ENCODE measurements at places on chromosomes 7 and 10.

DNA sequence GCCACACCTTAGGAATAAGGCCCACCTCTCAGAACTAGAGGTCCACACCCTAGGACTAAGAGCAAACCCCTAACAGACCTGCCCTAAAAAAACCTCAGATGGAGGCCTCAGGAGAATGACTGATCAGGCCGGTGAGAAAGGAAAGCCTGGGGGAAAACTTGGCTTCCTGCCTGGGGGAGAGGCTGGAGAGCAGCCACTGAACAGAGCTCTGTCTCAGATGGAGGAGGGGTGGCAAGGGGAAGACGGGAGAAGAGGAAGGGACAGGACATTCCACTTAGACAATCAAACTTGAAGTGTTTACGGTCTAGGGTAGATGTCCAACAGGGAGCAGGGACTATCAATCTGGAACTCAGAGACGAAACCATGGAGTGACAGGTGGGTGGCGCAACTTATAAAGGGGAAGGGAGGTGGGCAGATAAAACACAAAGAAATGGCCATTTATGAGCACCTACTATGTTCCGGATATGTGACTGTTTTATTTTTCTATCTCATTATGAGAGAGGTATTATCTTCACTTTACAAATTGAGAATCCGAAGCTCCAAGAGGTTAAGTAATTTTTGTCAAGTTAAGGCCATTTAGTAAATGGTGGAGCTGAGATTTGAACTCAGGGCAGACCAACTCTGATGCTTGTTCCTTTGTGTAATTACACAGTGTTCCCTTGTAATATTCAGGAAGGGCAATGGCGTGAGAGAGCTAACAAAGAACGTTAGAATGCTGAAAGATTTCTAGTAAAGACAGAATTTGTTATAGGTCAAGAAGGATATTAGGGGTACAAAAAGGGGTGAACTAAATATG is 82.6 kb downstream of the DNMBP start:
- DNase-seq: no peak

- DNase-seq: no peak
These were observed 34.8 kb downstream of the LUC7L2 start for GRCh38 chr7:139394540-139394939.

GRCh38 chr10:3802526-3803265 is 17.7 kb upstream of the KLF6 start:
- DNase-seq: no peak

DNA sequence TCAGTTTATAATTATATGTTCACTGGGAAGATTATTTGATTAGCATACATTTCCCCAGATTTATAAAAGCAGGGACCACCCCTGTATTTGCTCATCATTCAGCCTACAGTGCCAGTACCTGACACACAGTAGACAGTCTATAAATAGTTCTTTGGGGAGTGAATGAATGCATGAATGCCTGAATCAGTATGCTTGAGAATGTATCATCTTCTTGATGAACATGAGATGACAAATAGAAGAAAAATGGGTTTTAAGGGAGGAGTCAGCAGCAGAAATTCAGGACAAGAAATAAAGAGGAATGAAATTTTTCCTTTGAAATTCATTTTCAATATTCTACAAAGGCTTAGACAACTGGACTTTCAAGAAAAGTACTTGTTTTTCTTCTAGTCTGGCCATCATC is 295.8 kb upstream of the LRRTM3 start:
- no peak for DNase-seq

GRCh38 chr7:82755705-82756551 is 312.4 kb upstream of the CACNA2D1 start:
- no peak for DNase-seq
